GM10248 (cell line): ENCODE measurements at places on chromosomes 1 and 21.

- DNase-seq: no peak
These were observed 24.0 kb downstream of the AGPAT3 start for GRCh38 chr21:43889069-43889468.

GRCh38 chr1:185969524-185969991 lies 235.4 kb downstream of the HMCN1 start:
- no peak for DNase-seq

- DNase-seq: no peak
These were observed 61.4 kb upstream of the BTG3 start for GRCh38 chr21:17674106-17674505.

DNA sequence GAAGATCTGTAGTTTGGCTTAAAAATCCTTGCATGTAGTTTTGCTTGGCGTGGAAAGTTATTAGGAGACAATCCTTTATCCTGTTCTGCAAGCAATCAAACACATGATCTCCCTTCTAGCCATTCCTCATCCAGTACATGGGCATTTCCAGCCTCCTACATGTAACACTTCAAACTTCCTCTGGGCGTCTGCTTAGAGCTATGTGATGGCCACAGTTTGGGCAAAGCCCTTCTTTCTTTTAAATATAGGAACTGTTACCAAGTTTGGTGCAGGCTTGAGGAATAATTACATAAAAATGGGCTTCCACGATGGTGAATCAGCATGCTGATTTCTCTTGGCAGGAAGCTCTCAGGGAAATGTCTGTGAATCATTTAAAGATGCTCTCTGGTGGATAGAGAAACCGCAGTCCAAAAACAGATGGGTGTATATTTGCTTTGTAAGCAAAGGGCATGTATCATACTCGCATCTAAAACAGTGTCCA lies 176.9 kb upstream of the FMN2 start:
- DNase-seq: no peak

DNA sequence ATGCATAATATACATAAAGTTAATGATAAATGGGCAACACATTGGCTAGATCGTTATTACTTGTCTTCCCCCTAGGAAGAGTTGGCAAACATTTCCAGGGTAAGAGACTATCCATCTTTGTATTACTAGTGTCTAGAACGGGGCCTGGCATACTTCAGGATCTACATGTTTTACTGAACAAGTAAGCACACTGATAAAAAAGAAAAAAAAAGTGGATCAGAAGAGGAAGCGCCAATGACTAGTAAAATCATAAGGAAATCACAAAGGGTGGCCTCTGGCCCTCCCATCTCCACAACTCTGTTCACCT lies 482 bp downstream of the TM2D1 start:
- DNase-seq: no peak

DNA sequence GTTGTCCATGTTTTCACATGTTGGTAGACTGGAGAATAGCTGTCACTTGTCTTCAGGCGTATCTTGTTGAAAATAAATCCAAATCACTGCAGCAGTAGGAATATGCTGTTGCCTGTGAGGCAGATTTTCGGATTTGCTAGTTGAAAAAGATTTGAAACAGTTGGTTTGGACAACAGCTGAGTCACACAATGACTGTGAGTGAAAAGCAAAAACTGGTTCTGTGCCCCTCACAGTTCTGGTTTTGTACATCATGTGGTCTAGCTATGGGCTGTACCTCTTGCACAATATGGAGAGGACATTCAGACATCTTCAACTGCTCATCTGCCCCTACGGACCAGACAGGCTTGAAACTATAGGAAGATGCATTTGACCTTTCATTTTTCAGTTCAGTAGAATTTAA lies 1.8 kb downstream of the ARF1 start:
- no peak for DNase-seq

- DNase-seq: no peak
These were observed 2.0 kb downstream of the HCN3 start for GRCh38 chr1:155279268-155279667.

GRCh38 chr21:45353200-45353599 lies 51.8 kb upstream of the COL18A1 start:
- DNase-seq: no peak

- DNase-seq: no peak
These were observed 45.7 kb downstream of the PSMG1 start for GRCh38 chr21:39137248-39138178.

- no peak for DNase-seq
These were observed 207.8 kb downstream of the DENND1B start for GRCh38 chr1:197567442-197567841.

DNA sequence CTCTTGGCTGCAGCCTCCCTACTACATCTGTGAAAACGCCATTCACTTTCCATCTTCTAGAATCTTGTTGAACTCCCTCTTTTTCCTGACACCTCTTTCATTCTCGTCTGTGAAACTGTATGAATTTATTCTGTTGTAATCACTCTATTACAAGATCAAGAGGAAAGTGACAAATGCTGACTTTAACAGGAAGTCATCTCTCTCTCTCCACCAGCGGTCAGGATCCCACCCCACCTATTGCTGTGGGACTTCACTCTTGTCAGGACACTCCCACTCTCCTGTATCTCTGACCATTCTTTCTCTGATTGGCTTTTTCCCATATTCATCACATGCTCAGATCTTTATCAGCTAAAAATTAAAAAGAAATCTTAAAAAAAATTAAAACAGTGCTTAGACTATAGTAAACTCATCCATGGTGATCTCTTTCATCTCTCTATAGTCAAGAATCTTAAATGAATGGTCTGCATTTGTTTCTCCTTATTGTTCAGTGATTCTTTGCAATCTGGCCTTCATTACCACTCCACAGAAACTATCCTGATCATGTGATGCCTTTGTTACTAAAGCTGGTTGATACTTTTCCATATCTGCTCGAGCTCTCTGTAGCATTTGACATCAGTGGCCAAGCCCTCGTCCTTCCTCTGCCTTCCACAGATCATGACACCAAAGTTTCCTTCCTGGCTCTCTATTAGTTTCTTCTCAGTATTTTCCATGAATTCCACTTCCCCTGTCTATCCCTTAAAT lies 113.6 kb downstream of the UCHL5 start:
- DNase-seq: no peak

DNA sequence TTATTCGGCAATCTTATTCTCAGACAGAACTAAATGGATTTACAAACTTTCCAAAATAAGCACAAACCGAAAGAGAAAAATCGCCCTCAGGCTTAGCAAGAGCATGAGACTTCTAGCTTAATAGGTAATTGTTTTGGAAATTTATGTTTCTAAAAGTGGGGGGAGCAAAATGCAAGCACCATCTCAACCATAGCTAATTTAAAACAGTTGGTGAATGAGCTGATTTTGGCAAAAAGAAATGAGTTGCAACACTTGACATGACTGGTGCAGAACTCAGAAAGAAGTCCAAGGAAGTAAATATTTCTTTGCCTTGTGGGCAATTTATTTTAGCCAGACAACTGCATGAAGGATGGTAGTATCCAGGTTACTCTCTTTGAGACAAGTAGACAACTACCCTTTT lies 71.5 kb upstream of the PTGFR start:
- DNase-seq: no peak

GRCh38 chr1:5720936-5721335 lies 271.3 kb downstream of the NPHP4 start:
- no peak for DNase-seq

- no peak for DNase-seq
These were observed 230.3 kb downstream of the CENPF start for GRCh38 chr1:214833178-214833756.

GRCh38 chr1:29984862-29985605 lies 738.4 kb downstream of the MATN1 start:
- DNase-seq: no peak

- DNase-seq: peak; percentile 37
These were observed 30.0 kb downstream of the IRF2BP2 start for GRCh38 chr1:234579967-234580366.

- no peak for DNase-seq
These were observed 776.1 kb downstream of the BRINP3 start for GRCh38 chr1:189701606-189702005.

DNA sequence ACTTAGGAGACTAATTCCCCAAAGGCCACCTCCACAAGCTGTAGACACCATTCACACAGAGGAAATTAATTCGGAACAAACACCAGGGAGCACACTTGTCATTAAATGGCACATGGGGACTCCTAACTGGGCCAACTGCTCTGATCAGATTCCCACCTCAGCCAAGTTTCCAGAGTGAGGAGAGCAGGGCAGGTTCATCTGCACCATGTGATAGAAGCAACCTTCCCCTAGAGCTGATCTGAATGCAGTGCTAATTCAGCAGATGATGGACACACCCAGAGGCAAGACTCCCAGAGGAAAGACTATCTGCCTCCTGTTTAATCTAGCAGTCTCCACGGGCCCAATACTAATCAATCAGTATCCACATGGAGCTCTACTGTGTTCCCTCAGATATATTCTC lies 147.0 kb downstream of the VAV3 start:
- no peak for DNase-seq

- DNase-seq: no peak
These were observed 615.2 kb downstream of the MATN1 start for GRCh38 chr1:30108186-30108585.

- DNase-seq: no peak
These were observed 6.6 kb downstream of the TNFRSF8 start for GRCh38 chr1:12069623-12070244.

- DNase-seq: no peak
These were observed 77.6 kb downstream of the PGBD5 start for GRCh38 chr1:230348386-230349019.

DNA sequence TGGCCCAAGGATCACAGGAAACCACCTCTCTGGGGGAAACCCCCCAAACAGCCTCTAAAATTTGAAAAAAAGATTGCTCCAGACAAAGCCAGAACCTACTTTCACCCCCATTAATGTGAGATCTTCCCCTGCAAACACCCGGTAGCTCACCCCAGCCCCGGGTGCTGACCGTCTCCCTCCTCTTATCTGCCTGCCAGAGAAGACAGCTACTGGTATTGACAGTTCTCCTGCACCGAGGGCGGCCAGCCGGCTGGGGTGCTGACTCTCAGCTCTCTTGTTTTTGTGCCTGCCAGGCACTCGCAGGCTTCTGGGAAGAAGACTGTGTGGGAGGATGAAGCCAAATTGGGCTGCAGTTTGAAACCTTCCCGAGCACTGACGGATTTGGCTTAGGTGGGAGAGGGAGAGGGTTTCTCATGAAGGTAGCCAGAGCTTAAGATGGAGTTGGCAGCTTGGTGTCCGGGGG lies 48.2 kb downstream of the RASSF5 start:
- peak; percentile 61 for DNase-seq

- DNase-seq: no peak
These were observed 54.6 kb downstream of the S100B start for GRCh38 chr21:46550116-46550941.

DNA sequence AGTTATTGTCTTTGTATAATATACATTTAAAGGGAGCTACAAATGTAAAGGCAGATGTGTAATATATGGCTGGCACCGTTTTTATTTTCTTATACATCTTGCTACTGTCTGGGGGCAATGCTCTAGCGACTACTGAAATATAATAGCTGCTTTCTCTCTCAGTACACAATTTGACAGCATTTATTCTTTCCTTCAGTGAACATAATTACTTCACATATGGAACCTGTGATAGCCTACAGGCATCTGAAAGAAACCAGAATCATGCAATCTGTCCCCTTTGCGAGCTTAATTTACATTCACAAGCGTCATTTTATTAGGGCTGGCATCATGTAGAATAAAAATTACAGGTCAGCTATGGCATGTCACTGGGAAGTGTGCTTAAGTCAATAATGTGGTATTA lies 557.5 kb upstream of the PTBP2 start:
- no peak for DNase-seq

DNA sequence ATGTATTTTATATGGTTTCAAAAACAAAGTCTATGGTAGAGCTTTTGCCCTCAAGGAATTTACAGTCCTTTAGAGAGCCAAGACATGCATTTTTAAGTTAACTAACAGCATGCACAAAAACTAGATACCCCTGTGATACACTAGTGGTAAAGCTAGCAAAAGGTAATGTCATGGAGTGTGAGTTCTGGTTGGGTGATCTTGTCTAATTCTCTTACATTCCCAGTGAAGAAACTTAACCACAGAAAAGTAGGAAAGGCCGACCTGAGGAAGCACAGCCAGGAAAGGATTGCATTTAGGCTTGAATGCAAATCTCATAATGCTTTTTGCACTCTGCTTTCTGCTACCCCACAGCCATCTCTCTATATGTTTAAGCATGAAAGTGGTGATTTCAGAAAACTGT lies 202.2 kb downstream of the ROR1 start:
- no peak for DNase-seq

GRCh38 chr1:234322979-234323378 lies 50.3 kb upstream of the COA6 start:
- peak; percentile 38 for DNase-seq

DNA sequence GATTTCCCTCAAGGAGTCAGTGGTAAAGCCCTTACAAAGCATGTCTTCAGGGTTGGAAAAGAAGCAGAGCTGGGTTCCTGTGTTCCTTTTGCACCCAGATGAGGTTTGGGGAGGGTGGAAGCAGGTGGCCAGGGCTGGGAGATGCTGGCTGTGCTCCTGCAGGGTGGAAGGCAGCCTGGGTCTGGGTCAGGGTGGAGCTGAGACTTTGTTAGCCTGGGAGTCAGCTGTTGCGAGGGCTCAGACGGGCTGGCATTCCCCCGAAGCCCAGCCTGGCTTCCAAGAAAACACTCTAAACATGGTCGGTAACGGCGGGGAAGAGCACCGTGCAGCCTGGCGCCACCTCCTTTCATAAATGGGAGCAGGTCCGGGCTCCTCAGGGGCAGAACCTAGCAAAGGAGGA lies 43.7 kb upstream of the EPS8L3 start:
- no peak for DNase-seq
